ENCODE measurements at places on chromosomes 6 and 20. TPM values are rescaled to one million over a fixed set of nuclear protein-coding genes. Genes with fewer than 3 reads are reported as not detected.

GRCh38 chr6:111676383-111676782 is 70.7 kb upstream of the TRAF3IP2 start:
- DNase-seq = no peak

DNA sequence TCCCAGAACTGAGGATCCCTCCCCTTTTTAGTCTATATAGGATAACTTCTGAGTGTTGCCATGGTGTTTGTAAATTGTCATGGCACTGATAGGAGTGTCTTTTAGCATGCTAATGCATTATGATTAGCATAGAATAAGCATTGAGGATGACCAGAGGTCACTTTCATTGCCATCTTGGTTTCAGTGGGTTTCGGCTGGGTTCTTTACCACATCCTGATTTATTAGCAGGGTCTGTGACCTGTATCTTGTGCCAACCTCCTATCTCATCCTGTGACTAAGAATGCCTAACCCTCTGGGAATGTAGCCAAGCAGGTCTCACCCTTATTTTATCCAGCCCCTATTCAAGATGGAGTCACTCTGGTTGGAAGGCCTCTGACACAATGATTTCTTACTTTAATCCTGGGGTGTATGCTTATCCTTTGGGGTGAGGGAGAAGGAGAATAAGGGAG is 19.6 kb downstream of the WFDC2 start:
- peak; percentile 13 for DNase-seq

- DNase-seq = no peak
Measured at GRCh38 chr20:41984031-41984430, 365.9 kb upstream of the CHD6 start.

GRCh38 chr6:105227295-105227767 is 47.5 kb upstream of the POPDC3 start:
- no peak for DNase-seq

- DNase-seq = no peak
Measured at GRCh38 chr6:129504456-129504855, 205.5 kb downstream of the ARHGAP18 start.

- DNase-seq = no peak
Measured at GRCh38 chr20:48749437-48749836, 78.4 kb downstream of the PREX1 start.

DNA sequence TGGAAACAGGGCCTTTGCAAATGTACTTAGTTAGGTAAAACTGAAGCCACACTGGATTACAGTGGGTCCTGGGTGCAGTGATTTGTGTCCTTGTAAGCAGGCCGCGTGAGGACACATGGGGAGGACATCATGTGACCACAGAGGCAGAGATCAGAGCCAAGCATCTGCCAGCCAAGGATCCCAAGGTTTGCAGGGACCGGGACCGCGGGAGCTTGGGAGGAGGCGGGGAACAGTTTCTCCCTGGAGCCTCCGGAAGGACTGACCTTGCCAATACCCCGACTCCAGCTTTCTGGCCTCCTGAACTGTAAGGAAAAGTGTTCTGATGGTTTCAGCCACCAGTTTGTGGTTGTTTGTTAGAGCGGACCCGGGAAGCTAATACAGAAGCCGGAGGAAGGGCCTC is 500.9 kb downstream of the PREX1 start:
- DNase-seq = no peak

DNA sequence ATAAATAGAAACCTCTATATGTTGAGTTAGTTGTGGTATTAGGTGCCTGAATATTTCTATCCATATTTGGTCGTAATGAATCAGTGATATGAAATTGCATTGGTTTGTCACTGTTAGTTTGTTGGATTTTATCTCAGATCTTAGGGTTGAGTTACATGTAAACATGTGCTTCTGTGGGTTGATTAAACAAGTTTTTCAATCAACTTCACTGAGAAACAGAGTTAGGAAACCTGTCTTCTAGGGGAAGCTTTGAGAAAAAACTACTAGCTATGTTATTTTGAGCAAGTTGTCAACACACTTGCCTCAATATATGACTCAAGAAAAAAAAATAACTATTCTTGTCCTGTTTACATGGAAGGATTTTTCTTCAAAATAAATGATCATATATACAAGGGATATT is 14.8 kb upstream of the ADGB start:
- no peak for DNase-seq

GRCh38 chr20:46328200-46328882 is 20.0 kb upstream of the CDH22 start:
- no peak for DNase-seq

- DNase-seq = peak; percentile 83
Measured at GRCh38 chr6:35370124-35370741, 27.9 kb downstream of the PPARD start.

GRCh38 chr20:39829661-39830060 is 859.4 kb downstream of the MAFB start:
- no peak for DNase-seq

DNA sequence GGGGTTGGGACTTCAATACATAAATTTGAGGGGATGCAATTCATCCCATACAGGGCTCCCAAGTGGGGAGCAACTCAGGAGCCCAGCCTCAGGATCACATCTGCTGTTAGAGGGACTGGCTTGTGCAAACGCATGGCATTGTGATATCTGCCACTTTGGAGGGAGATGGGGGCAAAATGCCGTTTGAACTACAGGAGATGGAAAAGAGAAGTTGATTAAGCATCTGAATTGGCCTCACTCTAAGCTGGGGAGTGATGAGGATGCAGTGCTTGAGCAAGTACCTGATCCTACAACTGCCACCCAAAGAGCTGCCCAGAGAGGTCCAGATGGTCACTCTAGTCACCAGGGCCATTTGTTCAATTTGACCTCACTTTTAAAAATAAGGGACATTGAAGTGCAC is 2.0 kb downstream of the LY86 start:
- DNase-seq = no peak

The PAQR8 gene
- 8.2 TPM for total RNA-seq

The EFCAB8 gene
- not detected for total RNA-seq

The BEND3 gene
- 3.8 TPM for total RNA-seq

The LPA gene
- total RNA-seq = not detected

The TCF15 gene
- total RNA-seq = 2.6 TPM

All from epithelial cell of proximal tubule (primary cell).